ENCODE measurements at places on chromosomes 16 and 17.

DNA sequence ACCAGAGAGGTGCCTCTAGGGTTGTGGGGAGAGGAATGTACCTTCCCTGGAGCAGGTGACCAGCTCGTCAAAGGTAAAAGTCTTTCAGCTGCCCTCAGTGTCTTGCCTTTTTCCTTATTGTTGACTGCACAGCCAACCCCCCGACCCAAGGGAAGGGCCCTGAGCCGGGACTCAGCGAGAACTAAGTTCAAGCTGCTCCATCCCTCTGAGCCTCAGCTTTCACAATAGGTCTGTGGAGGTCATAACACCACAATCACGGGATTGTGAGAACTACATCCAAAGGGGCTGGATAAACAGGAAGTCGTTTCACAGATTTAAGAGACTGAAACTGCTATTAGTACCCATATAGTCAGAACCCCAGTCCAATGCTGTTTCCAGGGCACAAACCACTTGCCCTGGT is 2.6 kb upstream of the KRT36 start:
- DNase-seq, result no peak

DNA sequence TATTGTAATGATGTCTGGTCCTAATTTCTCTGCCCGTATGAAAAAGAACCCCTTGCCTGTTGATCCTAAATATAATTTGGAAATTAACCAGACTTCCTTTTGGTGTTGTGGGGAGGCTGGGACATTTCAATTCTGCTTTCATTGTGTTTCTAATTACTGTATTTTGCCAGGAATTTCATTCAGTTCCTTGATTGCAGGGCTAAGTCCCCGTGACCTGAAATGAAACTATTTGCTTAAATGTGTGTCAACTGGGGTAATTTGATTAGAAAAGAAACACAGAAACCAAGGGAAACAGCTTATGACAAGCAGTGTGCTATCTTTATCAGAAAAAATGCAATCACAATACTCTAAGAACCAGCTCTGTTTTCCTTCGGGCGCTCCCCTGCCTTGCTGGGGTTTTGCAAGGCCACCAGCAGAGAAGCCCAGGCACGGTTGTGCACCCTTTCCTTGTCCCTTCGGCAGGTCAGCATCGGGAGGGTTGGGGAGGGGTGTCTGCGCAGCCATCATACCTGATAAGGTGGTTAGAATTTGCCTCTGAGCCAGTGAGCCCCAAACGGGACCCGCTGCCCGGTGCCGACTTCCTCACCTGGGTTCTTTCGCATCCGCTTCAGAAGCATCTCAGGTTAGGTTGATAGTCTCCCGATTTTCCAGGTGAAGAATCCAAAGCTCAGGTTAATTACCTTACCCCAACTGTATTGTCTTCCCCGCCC is 19.4 kb downstream of the KLHL36 start:
- no peak for DNase-seq

DNA sequence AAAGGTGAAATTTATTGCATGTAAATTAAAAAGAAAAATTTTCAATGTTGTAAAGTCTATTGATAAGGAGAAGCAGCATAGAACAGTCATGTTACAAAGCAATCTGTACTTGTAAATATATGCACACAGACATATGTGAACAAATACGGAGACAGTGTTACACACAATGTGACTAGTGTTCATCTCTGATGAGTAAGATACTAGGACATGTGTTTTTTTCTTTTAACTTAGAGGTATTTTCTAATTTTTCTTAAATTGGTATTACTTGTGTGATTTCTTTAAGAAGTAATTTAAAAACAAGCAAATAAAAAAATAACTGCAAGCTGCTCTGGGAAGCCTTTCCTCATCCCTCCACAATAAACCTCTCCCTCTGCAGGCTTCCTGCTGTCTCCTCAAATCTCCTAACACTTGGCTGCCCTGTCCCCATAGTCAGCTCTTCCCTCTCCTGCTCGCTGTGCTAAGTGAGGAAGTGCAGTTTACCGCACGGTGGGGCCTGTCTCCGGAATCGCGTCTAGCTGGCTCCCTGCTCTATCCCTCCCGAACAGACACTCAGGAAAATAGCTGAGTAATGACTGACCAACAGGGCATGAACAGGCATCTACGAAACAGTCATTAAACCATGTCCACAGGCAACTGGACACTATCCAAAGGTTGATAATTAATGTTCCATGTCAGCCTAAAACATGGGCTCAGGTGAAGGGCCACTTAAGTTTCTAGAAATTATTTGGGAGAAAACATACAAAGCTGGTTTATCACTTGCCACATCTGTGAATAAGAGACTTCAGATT is 35.9 kb downstream of the CMTM4 start:
- no peak for DNase-seq

DNA sequence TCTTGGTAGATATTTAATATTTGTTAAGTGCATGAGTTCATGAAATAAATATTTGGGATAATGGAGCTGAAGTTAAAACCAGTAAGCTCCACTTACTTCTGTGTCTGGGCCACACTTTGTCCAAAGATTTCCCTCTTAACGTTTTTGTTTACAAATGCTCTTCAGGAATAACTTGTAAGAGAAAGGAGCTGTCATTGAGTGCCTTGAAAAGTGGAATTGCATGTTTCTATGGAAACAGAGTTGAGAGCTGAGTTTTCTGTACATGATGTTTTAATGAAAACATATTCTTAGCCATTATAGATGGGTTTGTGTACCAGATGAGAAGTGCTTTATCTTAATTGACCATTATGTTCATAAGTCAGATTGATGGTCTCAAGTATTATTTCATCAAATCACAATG is 1045.4 kb upstream of the EEF2KMT start:
- DNase-seq, result no peak

GRCh38 chr16:31251435-31251834 is 8.3 kb upstream of the ITGAM start:
- no peak for DNase-seq

- no peak for DNase-seq
Measured at GRCh38 chr17:76492123-76492988, 8.9 kb downstream of the RHBDF2 start.

DNA sequence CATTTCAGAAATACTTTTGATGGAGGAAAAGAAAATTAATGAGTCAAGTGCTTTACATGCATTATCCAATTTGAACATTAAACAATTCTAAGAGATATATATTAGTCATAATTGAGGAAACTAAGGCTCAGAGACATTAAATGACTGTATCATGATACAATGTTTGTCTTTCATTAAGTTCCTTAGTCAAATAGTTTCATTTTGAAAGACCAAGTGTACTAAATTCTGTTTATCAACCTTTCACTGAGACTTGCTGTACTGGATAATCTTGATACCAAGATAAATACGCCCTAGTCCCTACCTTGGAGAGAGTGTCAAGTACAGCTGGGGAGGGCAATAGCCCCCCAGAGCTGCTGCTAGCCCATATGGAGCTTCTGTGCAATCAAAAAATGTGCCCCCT is 24.2 kb downstream of the TOM1L2 start:
- no peak for DNase-seq

- no peak for DNase-seq
Measured at GRCh38 chr17:5068236-5068635, 10.0 kb upstream of the ZFP3 start.

DNA sequence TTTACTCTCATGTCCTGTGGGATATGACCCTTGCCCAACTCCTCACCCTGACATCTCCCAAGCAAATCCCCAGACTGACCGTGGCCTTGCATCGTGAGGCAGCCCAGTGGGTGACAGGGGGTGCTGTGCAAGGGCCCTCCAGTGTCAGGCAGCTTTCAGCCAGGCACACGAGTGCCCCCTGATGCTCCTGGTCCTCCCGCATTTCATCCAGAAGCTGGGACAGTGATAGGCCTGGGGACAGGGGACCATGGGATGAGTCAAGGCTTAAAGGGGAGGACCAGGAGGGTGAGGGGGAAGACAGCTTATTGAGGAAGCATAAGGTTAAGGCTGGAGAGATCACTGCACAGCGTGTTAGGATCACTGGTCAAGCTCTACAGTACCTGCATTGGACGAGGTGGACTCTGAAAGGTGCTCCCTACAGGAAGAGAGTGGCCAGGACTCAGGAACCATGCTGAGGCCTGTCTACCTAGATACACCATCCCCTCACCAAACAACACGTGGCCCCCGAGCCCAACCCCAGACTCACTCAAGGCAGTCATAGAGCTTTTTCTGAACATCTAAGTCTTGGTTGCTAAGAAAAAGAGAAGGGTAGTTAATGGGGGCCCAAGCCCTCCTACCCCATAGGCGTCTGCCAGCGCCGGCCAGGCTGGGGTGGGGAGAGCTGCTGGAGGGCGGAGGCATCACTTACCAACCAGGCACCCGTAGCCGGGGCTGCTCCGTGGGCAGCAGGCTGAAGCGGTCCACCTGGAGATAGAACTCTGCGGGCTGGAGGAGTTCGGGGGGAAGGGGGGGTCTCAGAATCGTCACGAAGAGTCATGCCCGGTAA is 998 bp downstream of the ACD start:
- DNase-seq, result no peak

DNA sequence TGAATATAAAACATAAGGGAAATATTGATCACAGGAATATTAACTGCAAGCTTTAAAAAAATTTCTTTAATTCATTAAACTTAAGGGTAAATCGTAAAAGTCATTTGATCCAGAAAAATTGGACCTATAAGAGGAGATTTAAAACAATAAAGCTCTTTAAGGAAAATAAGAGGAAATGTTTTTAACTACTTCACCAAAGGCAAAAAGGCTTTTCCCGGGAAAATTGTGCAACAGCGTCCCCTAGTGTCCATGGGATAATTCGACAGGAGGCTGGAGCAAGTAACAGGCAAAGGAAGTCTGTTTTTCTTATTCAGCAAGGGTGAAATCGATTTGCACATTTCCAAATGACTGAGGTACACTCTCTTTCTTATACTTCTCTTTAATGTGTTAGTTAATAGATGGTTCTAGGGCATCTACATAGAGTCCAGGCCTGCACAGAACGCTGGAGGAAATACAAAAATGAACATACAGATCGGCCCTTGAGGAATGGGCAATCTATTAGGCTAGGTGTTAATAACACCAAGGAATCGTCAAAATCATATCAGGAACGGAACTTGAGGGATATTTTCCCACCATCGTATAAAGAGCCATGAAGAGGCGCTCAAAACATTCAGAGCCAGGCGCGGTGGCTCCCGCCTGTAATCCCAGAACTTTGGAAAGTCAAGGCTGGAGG is 61.4 kb downstream of the ZNF18 start:
- DNase-seq, result no peak

GRCh38 chr17:76772842-76773525 is 35.1 kb downstream of the MFSD11 start:
- DNase-seq, result no peak

DNA sequence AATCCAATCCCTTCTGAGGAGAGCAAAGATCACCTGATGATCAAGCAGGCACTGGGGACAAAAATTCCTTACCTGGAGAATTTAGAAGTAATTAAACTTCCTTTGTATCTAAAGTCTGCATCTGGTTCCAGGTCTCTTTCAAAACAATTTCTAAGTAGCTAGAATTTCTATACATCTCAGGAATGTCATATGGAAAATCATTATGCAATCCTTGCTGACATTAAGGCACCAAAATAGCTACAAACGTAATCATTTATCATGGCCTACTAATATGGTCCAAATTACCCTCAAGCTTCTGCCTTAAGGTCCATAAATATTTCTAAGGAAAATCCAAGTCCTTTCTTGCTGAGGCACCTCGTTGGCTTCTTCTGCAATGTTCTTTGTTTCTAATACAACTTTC is 32.9 kb upstream of the YPEL2 start:
- DNase-seq, result no peak

GRCh38 chr16:89563639-89564392 is 3.3 kb downstream of the RPL13 start:
- DNase-seq, result no peak

- DNase-seq, result peak; percentile 22
Measured at GRCh38 chr17:63550817-63551639, 751 bp downstream of the DCAF7 start.

GRCh38 chr16:67474551-67475455 is 6.2 kb downstream of the ATP6V0D1 start:
- DNase-seq, result no peak

DNA sequence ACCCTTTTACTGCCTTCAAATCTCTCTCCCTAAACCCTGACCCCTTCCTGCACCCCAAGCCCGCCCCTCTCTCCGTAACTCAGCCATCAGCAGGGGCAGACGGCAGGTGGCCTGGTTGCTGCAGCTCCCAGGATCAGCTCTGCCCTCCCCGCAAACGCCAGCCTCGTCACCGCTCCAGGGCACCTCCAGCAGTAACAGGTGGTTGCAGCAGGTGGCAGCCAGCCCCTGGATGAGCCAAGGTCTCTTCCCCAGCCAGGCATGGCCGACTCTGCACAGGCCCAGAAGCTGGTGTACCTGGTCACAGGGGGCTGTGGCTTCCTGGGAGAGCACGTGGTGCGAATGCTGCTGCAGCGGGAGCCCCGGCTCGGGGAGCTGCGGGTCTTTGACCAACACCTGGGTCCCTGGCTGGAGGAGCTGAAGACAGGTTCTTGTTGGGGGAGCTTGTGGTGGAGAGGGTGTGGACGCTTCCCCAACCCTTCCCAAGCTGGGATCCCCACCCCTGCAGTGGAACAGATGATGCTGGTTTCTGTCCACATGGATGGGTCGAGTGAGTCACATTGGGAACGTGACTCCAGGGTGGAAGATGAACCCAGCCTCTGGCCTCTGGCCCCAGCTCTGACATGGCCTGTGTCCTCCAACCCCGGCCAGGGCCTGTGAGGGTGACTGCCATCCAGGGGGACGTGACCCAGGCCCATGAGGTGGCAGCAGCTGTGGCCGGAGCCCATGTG is 558 bp downstream of the HSD3B7 start:
- no peak for DNase-seq

- DNase-seq, result no peak
Measured at GRCh38 chr17:46763416-46763815, 55.1 kb downstream of the WNT3 start.

GRCh38 chr17:74453665-74454196 is 12.7 kb upstream of the CD300A start:
- no peak for DNase-seq

DNA sequence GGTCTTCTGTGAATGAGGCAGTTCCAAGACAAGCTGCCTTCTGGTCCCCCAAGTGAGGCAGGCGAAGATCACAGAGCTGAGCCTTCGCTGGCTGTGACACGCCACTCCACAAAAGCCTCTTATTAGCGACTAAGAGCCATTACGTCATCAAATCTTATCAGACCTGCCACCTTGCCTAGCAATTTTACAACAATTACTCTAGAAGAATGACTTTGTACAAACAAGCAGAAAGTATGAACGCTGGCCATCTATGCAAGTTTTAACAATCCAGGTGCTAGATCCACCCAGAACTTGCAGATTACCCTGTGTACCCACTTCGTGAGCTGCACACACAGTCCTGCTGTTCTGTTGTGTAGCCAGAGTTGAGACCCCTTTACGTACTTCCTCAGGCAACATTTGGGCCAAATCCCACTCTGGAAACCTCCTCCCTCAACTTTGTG is 3.8 kb upstream of the ICAM2 start:
- no peak for DNase-seq

Measured in KG1 (cell line).